ENCODE measurements at places on chromosomes 4 and X.

GRCh38 chr4:22911285-22911684 lies 218.5 kb downstream of the GBA3 start:
- no peak for DNase-seq

DNA sequence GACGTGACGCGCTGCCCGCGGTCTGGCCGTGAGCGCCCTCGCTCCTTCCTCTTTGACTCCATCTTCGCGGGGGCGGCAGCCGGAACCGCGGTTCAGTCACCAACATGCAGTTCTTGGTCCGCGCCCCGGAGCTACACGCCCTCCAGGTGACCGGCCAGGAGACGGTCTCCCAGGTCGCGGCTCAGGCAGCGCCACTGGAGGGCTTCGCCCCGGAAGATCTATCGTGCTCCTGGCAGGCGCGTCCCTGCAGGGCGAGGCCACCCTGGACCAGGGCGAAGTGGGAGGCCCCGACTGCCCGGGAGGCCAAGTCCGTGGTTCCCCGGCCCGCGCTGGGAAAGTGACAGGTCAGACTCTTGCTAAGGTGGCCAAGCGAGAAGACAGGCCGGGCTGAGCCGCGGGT lies 2.9 kb downstream of the TRIML2 start:
- no peak for DNase-seq

- peak; percentile 46 for DNase-seq
Measured at GRCh38 chrX:17689971-17690409, 47.3 kb upstream of the SCML1 start.

DNA sequence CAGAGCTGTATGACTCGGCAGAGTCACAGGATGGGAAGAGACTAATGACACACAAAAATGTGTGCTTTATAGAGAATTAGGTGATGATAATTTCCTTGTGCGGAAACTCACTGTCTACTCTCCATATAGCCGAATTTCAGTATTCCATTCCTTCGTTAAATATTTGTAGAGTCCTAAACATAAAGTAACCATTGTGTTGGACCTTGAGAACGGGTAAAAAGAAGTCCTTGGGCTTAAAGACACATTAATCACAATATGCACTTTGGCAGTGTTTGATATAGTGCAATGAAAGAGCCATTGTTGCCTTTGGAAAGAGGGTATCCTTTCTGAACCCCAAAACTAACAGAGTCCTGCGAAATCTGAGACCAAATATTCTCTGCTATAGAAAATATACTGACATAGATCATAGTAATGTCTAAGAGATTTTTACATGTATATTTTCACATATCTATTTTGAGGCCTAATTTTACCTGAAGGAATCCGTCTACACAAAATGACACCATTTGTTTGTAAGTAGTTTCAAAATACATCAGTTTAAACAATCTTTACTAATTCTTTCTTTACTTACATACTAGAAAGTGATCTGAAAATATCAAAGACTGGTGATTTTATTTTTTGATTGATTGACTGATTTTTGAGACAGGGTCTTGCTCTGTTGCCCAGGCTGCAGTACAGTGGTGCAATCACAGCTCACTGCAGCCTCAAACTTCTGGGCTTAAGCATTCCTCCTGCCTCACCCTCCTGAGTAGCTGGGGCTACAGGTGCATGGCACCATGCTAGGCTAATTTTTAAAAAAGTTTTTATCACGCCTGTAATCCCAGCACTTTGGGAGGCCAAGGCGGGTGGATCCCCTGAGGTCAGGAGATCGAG lies 296.8 kb downstream of the DCTD start:
- no peak for DNase-seq

- DNase-seq: no peak
Measured at GRCh38 chr4:66187175-66187720, 517.0 kb upstream of the EPHA5 start.

GRCh38 chr4:66555301-66555700 lies 885.0 kb upstream of the EPHA5 start:
- DNase-seq: no peak

GRCh38 chr4:153748378-153748777 lies 11.4 kb downstream of the RNF175 start:
- DNase-seq: no peak

DNA sequence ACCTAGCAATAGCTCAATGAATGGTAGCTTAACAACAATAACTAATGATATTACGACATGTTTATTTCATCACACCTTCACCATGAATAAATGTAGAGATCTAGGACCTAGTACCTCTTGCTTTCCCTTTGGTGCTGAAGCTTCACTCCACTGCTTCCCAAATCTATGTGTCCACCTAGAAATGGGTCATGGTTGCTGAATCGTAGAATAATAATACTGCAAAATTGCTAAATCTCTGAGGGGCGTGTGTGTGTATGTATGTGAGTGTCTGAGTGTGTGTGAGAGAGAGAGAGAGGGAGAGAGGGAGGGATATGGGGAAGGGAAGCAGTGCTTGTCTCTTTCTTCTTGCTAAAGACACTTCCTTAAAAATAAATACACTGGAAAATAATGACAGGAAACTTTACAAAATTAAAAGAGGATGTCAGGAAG lies 109.3 kb upstream of the BMP2K start:
- no peak for DNase-seq

- no peak for DNase-seq
Measured at GRCh38 chrX:79181401-79181800, 36.9 kb downstream of the GPR174 start.

GRCh38 chrX:114611018-114611619 lies 27.2 kb downstream of the HTR2C start:
- DNase-seq: peak; percentile 48

GRCh38 chrX:132092439-132093065 lies 35.3 kb downstream of the FRMD7 start:
- peak; percentile 62 for DNase-seq

DNA sequence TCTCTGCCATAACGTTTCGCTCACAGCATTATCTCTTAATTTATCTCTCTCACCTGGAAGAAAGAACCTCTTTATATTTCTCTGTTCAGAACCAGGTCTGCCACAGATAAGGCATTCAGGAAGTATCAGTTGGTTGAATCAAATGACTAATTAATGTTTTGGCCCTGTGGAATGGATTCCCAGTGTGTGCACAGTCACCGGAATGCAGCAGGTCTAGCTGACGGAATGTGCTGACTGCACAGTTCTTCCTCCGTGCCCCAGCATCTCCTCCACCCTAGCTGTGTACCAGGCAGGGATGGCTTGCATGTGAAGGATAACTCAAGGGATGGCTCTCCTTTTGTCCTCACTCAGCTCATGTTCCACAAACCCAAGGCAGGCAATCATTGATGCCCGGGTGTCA lies 141.8 kb upstream of the MSX1 start:
- DNase-seq: no peak

DNA sequence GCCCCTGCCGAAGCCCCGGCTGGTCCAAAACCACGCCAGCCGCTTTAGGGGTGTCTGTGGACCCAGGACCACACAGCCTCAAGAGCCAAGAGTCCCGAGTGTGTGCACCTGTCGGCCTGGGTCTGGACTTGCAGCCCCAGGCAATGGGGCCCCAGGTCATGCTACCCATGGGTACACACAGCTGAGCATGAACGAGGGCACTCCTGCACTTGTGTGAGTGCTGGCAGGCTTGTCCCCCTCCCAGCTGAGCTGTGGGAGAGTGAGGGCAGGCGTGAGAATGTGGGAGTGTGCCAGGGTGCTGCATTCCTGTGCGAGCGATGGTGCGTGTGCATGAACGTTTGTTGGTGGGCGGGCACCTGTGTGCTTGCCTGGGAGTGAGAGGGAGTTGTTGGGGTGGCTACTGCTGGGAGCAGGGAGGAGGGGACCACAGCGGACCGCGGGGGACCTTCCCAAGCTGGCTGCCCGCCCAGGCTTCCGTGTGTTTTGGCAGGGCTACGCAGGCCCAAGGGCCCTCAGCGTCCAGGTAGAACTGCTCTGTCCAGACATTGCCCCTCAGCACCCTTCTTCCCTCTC lies 30.8 kb downstream of the BLOC1S4 start:
- DNase-seq: no peak

- DNase-seq: no peak
Measured at GRCh38 chr4:72326692-72327632, 242.1 kb downstream of the ADAMTS3 start.

DNA sequence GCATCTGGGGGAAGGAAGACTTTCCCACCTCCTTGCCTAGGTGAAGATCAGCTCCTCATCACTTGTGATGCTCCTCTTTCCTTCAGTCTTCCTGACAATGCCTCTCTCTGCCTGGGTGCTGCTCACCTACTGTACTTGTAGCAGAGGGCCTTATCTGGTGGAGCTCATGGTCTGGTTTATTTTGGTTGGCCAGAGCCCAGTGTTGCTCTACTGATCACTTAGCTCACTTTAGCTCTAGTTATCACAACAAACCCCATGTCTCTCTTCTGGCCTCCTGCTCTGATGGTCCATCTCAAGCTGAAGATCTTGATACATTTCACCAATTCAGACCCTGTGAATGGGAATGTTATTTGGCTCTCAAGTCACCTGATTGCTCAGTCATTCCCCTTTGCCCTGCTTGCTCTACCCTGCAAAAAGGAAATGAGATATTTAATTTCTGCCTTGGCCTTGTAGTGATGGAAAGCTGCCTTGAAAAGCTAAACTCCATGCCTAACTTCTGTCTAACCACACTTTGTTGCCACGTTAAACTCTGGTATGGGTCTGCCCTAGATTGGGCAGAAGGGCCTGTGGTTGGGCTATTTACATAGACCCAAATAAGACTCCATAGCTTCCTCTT lies 30.3 kb upstream of the ADH1C start:
- DNase-seq: no peak

DNA sequence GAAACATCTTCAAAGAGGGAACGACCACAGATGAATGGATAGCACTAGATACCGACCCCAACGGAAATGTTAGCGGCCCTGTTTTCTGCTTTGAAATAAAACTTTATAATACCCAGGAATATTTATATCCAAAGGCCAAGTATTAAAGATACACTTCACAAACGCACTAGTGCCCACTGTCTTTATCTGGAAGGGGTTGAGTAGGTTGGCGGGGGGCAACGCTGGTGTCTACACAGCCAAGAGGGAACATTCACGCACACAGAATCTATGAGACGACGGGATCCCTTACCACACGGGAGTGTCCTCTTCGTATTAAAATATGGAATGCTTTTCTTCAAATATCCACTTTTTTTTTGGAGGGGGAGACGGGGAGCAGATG lies 3.3 kb downstream of the HAND2 start:
- no peak for DNase-seq

Data from ecto neural progenitor cell (in vitro differentiated cells).